ENCODE measurements at places on chromosomes 6 and 20.
A peak's percentile ranks its signal among the peaks of the same experiment; 100 is the strongest.

GRCh38 chr6:30172681-30173080 is 9.3 kb downstream of the TRIM15 start:
- DNase-seq = no peak

DNA sequence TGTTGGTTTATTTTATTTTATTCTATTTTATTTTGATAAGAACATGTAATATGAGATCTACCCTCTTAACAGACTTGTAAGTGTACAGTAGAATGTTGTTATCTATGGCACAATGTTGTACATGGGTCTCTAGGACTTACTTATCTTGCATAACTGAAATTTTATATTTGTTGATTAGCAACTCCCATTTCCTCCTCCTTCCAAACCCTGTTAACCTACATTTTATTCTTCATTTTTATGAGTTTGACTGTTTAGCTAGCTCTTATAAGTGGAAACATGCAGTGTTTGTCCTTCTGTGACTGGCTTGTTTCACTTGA is 37.9 kb upstream of the BCAS1 start:
- no peak for DNase-seq

DNA sequence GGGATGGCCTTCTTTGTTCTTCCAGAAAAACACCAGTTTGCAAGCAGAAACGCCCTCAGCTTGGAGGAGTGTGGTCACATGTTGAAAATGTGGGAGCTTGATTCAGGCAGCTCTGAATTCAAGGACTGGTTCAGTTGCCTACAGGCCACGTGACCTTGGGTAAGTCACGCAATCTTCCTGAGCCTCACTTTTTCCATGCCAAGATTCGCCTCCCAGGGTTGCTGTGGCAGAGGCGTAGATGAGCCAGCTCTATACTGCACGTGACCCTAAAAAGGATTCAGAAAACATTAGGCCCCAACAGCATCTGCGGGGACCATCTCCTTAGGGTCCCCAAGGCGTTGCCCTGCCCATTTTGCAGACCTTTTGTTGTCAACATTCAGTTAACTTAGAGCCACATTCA is 112.0 kb upstream of the SNX9 start:
- no peak for DNase-seq

DNA sequence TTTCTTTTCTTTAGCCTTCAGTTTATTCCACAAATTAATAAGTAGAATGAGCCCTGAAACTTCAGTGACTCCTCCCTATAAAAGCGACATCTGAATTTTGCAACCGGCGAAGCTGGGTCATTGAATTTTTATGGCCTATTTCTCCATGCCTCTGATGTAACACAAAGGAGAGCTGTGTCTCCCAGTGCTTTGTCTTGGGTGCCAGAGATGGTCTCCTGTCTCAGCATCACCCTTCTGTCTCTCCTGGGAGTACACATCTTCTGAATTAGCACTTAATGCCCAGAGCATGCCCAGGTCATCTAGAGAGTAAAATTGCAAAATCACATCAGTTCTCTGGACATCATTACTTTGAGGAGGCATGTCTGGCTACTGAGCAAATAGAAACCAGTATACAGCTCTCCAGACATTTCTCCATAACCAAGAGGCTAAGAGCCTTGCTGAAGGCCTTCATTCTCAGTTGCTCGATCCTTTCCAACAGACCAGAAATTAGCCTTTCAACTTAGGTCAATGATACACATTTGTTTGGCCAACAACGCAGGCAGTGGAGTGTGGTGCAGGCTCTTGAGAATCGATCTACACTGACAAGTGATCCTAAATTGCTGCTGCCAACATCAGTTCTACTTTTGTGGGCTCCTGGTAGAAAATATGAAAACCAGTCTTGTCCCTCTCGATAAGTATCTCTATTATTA is 176.0 kb upstream of the FOXQ1 start:
- no peak for DNase-seq

GRCh38 chr20:10951216-10951615 is 277.4 kb upstream of the JAG1 start:
- DNase-seq = no peak

DNA sequence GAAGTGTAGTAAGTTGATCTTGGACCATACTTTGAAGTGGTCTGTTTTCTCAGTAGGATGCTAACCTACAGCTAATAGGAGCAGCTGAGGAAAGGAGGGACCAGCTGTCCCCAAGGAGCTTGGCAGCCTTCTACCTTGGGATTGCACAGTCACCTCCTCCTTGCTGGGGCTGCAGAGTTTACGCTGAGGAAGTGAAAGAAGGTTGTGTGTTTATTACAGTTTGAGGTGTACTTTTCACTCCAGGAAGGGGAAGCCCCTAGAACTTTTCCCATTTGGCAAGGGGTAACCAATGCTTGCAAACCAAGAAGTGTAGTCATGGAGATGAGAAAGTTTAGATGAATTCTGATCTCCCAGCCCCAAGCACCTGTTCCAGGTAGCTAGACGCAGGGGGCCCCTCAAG is 58.8 kb downstream of the BMP6 start:
- DNase-seq = no peak

DNA sequence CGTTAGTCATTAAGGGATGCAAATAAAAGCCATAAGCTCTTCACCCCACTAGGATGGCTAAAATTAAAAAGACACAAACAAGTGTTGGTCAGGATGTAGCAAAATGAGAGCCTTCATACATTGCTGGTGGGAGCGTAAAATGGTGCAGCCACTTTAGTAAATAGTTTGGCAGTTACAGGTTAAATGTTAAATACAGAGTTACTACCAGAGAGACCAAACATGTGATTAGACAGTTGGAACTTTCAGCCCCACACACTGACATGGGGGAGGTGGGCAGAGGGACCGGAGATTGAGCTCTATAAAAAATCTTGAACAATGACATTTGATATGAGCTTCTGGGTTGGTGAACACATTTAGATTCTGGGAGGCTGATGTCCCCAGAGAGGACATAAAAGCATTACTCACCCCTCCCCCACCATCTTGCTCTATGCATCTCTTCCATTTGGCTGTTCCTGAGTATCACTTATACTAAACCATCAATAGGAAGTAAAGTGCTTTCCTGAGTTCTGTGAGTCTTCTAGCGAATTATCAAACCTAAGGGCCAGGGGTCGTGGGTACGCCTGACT is 20.4 kb upstream of the ZNF318 start:
- no peak for DNase-seq

- no peak for DNase-seq
Measured at GRCh38 chr20:4605166-4605565, 116.5 kb upstream of the PRND start.

- no peak for DNase-seq
Measured at GRCh38 chr20:50003253-50003656, 20.5 kb downstream of the SNAI1 start.

GRCh38 chr6:30265594-30265993 is 52.4 kb upstream of the TRIM26 start:
- DNase-seq = no peak

- DNase-seq = peak; percentile 40
Measured at GRCh38 chr6:63598049-63599036, 26.1 kb downstream of the LOC128125822 start.

DNA sequence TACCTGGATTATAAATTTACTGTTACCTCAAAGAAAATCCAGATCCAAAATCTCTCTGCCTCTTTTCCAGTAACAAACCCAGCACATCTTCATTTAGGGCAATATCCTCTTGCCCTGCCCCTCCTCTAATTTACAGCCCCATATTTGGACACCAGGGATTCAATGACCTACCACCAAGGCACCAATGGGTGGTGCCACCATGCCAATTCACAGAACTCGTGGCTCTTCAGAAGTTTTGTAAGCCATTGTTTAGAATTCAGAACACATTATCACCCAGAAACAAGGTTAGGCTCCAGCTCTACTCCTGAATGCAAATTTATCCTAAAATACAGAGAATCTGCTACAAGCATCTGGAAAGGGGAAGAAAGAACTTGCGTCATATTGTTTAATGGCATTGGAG is 67.8 kb upstream of the SASH1 start:
- DNase-seq = no peak

GRCh38 chr20:25548613-25549086 is 36.7 kb downstream of the NINL start:
- no peak for DNase-seq

DNA sequence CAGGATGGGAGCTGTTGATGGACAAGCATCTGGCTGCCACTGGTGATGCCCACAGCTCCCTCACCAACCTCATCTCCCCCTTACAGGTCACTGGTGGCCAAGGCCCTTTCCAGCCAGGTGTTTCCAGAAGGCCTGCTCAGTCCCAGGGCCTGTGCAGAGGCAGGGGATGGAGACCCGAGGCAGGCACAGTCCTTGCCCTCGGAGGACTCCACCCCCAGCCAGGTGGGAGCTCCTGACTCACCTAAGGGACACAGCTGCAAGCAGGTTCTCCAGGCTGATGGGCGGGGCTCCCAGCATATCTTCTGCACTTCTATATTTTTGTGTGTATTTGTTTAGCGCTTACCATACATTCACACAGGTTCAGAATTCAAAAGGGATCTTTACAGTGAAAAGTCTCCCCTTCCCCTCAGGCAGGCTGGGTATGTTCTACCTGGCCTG is 17.4 kb downstream of the PRPH2 start:
- DNase-seq = no peak

DNA sequence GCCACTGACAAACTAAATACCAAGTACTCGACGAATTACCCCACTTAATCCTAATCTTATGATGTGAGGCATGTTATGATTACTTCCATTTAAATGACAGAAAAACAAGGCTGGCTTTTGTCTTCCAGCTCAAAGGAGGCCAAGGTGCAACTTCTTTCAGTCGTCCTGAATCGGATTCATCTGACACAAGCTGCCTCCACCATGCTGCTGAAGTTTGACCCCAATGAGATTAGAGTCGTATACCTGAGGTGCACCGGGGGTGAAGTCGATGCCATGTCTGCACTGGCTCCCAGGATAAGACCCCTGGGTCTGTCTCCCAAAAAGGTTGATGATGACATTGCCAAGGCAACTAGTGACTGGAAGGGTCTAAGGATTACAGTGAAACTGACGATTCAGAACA is 71.0 kb downstream of the CHD6 start:
- no peak for DNase-seq

GRCh38 chr20:13336308-13337089 is 115.4 kb downstream of the ISM1 start:
- no peak for DNase-seq

- DNase-seq = no peak
Measured at GRCh38 chr20:53141201-53142050, 169.3 kb downstream of the TSHZ2 start.

GRCh38 chr20:2469991-2470422 is 582 bp downstream of the SNRPB start:
- DNase-seq = peak; percentile 19

DNA sequence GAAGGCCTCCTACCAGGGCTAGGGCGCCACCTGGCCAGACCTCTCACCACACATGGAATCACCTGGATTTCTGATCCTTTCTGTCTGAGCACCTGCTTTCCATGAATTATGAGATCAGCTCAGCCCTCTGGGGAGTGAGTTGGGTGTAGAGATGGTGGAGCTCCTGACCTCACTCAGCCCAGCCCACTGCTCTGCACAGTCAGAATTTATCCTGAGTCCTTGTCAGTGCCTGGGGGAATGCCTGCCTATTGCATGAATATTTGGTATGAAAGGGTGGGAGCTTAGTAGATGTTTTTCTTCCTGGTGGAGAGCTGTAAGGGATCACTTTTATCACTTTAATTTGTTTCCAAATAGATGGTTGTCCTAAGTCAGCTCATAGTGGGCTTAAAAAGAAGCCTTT is 47.5 kb downstream of the DTD1 start:
- DNase-seq = no peak

Measured in stimulated activated CD4-positive, alpha-beta T cell treated with anti-CD3 and anti-CD28 coated beads, Interleukin-15, amount 100 ng/mL, for 1 hour (primary cell).